Activated naive CD8-positive, alpha-beta T cell treated with anti-CD3 and anti-CD28 coated beads, Interleukin-2, amount 50 U/mL, for 16 hours (primary cell): ENCODE measurements at places on chromosomes 7 and 10.

DNA sequence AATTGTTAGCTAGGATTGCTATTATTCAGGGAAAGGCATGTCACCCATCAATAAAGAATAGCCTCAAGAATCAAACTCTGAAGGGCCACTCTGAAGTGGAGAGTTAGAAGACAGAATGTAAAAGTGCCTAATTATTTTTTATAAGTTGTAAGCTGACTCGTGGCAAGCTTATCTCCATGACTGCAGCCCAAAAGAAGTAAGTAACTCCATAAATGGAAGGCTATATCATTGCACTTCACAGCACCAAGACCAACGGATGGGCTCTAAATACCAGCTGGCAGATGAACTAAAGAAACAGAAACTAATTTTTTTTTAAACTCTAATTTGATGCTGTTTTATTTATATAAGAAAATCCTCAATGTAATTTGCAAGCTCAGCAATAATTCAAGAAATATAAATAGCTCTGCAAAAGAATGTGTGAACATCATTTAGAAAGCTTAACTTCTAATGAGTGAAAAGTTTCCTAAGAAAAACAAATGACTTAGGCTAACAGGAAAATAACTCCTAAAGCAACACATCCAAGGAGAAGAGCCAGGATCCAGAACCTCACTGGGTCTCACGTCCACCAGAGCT lies 165.5 kb downstream of the SNX13 start:
- no peak for DNase-seq

DNA sequence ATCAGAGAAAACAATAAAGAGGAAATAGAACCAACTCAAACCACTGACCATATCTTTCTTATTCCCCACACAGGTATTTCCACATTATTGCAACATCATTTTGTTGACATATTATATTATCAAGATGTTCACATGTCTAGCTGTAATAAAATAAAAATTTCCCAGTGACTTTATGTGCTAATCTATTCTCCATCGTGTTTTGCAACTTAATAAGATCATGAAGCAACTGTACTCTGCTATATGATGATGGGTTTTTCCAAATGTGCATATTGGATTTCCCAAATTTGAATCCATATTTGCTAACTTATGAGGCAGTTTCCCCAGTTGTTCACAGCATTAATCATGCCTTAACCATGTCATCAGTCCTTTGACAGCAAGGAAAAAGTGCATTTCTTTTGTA lies 127.8 kb downstream of the ITGB8 start:
- DNase-seq: no peak

DNA sequence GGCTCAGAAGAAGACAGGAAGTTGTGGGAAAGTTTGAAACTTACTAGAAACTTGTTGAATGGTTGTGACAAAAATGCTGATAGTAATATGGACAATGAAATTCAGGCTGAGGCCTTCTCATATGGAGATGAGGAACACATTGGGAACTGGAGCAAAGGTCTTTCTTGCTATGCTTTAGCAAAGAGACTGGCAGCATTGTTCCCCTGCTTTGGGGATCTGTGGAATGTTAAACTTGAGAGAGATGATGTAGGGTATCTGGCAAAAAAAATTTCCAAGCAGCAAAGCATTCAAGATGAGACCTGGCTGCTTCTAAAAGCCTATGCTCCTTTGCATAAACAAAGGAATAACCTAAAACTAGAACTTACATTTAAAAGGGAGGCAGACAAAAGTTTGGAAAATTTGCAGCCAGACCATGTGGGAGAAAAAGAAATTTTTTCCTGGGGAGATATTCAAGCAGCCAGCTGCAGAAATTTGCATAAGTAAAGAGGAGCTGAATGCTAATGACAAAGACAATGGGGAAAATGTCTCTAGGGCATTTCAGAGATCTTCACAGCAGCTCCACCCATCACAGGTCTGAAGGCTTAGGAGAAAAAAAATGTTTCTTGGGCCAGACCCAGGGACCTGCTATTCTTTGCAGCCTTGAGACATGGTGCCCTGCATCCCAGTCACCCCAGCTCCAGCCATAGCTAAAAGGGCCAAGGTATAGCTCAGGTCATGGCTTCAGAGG lies 16.5 kb upstream of the KCND2 start:
- no peak for DNase-seq

DNA sequence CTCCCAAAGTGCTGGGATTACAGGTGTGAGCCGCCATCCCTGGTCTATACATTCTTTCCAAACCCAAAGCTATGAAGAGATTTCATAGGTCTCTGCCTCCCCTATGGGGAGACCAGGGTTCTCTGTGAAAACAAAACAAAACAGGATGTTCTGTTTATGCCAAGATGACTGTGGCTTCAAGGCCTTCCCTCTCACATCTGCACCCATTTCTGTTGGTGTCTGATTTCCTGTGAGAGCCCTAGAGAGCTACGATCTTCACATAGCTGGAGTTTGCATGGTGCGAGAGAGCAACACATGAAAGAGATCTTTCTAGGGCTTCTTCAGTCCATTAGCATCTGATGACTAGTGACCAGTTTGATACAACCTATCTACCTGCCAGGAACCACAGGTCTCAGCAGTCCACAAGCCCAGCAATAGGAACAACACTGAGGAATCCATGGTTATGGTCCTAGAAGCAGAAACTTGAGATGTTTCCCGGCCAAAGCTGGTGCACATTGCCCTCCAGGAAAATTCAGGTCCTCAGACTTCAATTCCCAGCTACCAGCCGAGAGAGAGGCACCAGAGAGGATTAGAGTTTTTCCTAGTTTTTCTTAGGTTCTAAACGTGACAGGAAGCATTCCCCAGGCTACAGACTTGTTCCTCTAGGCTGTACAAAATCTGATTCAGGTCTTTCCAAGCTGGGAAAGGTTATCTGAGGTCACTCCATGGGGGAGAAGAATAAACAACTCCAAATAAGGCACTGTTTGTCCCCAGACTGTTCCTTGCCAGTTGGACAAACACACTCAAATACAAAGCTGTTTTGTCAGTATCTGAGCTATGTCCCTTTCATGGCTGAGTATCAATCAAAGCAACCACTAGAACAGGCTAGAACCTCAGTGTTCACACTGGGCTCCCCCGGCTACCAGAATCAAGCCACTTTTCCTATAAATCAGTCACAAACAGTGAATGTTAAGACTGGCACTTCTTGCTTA lies 259.7 kb downstream of the CALN1 start:
- DNase-seq: no peak

DNA sequence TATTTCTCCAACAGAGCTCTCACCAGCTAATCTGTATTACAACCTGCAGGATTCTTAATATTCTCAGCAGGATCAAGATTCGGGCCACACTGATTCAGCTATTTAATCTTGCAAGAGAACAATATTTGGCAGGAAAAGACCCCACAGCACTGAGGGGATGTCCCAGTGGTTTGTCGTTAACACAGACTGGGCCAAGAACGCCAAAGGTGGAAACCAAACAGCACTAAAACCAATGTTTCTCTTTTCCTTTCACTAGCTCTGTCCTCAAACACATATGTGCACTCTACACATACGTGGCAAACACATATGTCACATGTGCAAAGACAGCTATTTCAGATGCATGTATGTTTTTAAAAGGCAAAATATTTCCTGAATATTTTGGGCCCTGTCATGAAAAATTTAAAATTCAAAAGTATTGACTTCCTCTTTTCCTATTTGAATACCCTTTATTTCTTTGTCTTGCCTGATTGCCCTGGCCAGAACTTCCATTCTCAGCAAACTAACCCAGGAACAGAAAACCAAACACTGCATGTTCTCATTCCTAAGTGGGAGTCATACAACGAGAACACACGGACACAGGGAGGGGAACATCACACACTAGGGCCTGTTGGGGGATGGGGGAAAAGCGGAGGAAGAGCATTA lies 51.7 kb upstream of the NEBL start:
- DNase-seq: no peak

- no peak for DNase-seq
Observed at GRCh38 chr7:8418629-8419245, 14.7 kb upstream of the NXPH1 start.

DNA sequence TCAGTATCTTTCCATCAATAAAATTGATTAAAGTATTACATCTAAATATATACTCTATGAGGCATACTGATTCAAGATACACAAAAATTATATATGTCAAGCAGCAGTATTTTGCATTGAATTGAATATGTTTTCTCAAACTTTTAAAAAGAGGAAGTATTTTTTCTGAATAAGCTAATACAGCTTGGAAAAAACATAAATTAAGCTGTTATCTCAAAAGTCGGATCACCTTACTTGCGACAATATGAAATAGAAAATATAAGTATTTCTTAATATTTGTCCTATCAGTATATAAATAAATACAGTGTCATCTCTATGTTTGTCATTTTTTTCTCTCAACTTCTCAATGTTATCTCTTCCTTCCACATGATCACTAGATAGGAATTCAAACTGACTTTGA lies 139.3 kb downstream of the MBL2 start:
- no peak for DNase-seq

DNA sequence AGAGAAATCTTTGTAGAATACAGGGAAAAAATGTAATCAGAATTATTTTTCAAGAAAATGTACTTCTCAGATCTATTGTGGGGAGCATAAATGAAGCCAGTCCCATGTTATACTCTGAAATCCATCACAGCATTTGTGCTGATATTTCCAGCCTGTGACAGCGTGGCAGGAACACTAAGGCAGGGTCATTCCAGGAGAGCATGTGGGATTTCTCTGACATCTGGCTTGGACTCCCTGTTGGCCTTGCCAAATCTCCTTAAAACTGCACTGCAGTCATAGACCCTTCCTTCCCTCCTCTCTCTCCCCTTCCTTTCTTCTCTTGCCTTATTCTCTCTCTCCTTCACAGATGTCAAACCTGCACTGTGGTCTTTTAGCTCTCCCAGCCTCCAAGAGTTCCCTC lies 6.5 kb upstream of the TSPAN13 start:
- DNase-seq: no peak

GRCh38 chr10:35598379-35598778 lies 6.8 kb upstream of the GJD4 start:
- no peak for DNase-seq

- no peak for DNase-seq
Observed at GRCh38 chr7:69516238-69516820, 81.9 kb upstream of the AUTS2 start.

- DNase-seq: no peak
Observed at GRCh38 chr10:28722065-28722803, 44.9 kb downstream of the BAMBI start.

- no peak for DNase-seq
Observed at GRCh38 chr10:31490858-31491504, 172.0 kb downstream of the ZEB1 start.

DNA sequence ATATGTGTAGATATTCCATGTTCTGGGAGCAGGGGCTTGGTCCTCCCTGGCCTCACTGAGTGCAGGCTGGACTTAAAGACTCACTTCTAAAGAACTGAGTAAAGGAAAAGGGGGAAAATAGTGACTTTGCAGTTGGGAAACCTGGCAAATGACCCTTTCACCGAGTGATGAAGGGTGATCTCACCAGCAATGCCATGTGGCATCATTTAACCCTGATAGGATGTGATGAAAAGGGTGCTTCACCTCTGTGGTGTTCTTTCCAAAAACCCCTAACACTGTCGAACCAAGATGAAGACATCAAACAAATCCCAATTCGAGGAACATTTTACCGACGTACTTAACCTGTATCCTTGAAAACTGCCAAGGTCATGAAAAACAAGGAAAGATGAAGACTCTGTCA lies 71.9 kb downstream of the AOAH start:
- no peak for DNase-seq

GRCh38 chr10:8375137-8375536 lies 320.6 kb downstream of the GATA3 start:
- DNase-seq: no peak

- no peak for DNase-seq
Observed at GRCh38 chr10:60480865-60481563, 91.3 kb upstream of the ANK3 start.

DNA sequence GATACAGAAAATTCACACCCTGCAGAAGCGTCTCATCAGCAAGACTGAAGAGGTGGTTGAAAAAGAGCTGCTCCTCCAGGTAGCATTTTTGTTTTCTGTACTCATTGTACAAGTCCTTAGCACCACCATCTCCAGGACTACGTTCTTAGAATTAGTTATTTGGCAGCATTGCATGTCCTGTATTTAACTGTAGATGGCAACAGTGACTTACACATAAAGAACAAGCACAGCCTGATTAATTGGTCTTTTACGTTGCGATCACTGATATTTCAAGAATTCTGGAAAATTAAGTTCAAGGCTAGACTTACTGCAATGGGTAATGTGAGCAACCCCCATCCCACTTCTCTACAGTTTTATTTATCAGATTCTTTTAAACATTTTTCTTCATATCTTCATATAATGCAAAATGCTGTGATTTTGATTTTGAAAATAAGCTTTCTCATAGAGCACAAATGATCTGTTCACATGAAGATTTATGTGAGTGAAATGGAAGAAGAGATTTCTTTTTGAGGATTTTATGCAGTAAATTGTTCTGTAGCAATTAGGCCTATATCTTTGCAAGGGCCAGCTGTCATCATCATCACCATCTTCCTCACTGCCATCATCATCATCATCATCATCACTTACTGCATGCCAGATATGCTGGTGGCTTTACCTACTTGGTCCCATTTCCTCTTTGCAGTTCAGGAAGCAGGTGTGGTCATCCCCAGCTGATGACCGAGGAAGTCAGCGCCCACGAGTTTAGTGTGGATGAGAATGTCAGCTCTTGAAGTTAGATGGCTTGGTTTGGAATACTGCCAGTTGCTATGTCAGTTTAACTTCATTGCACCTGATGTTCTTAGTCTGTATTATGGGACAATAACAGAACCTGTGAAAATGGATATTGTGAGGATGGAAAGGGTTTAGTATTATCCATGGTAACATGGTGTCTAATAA lies 53.4 kb downstream of the CFAP58 start:
- DNase-seq: no peak

GRCh38 chr7:66638309-66639099 lies 9.8 kb downstream of the KCTD7 start:
- DNase-seq: no peak

DNA sequence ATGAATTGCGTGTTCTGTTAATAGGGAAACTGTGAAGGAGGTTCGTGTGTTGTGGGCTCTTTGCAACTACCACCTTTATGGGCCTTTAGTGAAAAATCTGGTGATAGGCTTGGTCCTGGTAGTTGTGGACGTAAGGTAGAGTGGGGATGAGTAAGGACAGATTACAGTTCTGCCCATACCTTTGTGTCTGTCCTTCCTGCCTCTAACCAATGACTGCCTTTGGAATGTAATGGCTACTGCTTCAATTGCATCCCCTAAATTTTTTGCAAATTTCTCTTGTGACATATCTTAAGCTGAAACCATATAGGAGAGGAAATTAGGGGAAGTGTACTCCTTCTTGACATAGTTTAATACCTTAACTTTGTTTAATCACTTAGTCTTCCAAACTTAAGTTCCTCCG lies 82.3 kb downstream of the ADK start:
- no peak for DNase-seq

- no peak for DNase-seq
Observed at GRCh38 chr10:71419750-71420149, 23.0 kb downstream of the CDH23 start.
